Activated CD8-positive, alpha-beta memory T cell treated with anti-CD3 and anti-CD28 coated beads for 48 hours (primary cell): ENCODE measurements at places on chromosomes 4 and X.

GRCh38 chrX:153966841-153967535 lies 4.6 kb downstream of the HCFC1 start:
- no peak for DNase-seq

GRCh38 chr4:183118141-183118540 lies 19.1 kb downstream of the WWC2 start:
- DNase-seq: no peak

- no peak for DNase-seq
Observed at GRCh38 chr4:138665851-138666250, 349.7 kb upstream of the NOCT start.

- no peak for DNase-seq
Observed at GRCh38 chr4:132383571-132384199, 765.4 kb upstream of the PCDH10 start.

DNA sequence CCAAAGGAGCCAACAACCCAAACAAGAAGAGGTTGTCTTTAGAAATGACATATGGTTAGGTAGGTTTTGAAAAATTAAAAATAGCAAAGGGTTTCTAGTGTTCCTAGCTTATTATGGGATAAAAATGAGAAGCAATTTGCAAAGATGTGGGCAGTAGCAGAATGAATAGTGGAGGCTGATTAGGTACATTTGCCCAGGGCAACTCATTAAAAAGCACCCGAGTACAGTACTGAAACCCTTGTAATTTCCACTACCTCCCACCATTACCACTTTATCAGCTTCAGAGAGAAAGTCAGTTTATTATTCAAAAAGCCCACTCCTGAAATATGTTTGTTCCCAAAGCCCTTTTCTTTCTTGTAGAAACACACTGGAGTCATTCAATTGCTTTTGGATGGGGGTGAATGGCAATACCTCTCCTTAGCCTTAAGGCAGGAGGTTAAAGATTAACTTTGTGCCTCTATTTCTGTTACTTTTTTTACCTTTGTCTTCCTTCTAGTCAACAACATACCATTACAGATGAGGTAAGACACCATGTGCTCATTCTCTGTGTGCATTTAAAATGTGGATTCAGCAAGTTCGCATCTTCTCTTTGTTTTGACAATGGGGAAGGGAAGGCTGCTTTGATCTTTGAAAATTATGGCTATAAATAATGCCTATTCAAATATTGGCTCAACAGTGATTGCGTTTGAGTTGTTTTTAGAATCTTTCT lies 353.8 kb upstream of the CASK start:
- DNase-seq: no peak

GRCh38 chr4:153527690-153528089 lies 61.5 kb downstream of the TMEM131L start:
- no peak for DNase-seq

- no peak for DNase-seq
Observed at GRCh38 chr4:88185906-88186305, 27.5 kb upstream of the ABCG2 start.

DNA sequence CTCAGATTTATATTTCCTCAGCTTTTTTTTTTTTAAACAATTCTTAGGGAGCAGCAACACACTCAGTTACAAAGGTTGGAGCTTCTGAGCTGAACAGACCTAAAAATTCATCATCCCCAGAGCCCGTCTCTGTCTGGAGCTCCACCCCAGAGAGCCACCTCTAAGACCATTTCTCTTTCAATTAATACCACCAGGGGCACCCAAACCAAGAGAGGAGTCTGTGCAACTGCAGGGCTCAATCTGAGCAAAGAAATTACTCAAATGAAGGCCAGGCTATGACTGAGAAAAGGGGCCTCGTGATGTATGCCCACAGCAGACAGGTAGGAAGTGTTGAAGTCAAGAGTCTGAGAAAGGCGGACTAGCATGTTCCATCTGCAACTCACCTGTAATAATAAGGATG lies 95.5 kb downstream of the C4orf51 start:
- DNase-seq: no peak

DNA sequence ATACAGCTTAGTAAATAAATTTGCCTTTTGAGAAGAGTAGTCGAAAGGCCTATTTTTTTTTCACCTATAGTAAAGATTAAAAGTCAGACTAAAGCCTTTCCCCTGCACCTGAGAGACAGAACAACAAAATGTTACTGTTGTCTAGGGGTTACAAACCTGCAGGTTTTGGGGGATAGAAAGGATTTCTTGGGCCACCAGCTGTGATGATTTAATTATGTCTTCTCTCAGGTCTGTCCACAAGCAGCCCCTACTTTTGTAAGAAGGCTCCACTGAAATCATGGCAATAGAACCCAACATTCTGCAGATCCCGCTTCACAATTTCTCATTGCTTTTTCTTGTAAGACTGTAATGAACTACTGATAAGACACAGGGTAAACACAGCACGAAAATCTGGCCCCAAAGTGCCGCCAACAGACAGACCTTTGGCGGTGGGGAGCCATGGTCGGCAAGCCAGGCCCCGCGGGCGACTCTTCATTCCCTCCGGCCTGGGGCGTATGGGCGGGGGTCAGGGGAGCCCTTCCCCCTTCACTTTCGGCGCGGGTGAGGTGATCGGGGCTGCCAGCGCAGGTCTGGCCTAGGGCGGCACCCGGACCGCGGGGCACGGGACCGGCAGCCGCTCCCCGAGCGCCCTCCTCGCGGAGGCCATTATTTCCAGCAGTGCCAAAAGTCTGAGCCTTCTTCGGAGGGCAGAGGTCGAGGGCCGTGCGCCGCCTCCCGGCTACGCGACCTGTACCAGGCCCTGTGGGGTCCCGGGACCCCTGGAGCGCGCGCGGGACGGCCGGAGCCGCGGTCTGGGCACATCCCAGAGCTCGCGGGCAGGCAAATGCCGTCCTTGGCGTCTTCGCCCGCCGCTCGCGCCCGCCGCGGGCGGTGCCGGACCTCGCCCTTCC lies 812 bp upstream of the KDM6A start:
- DNase-seq: no peak

- DNase-seq: no peak
Observed at GRCh38 chr4:4884611-4885010, 25.1 kb downstream of the MSX1 start.

DNA sequence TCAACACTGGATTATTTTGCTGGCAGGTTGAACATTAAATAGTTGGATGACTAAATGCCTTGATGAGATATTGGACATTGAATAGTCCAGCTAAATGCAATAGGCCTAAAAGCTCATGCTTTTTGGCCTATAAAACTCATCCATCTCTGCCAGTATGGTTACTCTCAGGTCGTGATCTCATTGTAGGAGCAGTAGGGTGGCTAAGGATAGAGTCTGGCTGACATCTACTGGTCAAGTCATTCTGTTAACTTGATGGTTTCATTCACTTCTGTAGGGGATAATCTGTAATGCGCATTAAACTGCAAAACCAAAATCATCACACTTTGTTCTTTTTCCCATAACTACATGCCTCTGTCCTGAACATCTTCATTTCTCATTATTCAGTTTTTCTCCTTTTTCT lies 227.0 kb downstream of the DKK2 start:
- DNase-seq: no peak

- DNase-seq: no peak
Observed at GRCh38 chr4:16136827-16137226, 53.0 kb upstream of the PROM1 start.

DNA sequence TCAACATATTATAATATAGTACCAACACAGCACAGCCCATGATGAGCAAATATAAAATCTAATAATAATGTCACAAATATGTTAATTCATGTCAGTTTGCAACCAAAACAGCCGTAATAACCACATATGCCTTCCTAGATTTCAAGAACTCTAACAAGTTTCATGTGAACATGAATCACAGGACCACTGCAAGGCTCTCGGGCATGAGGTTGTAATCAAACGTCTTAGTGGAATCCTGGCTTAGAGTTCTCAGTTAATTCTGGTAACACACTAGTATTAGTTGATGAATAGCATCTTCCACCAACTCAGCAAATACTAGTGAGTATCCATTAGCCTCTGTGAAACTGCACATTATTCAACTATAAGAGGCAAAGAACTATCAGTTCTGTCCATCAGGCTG lies 379.3 kb upstream of the TENM3 start:
- DNase-seq: no peak
